Activated naive CD4-positive, alpha-beta T cell treated with anti-CD3 and anti-CD28 coated beads, Interleukin-2, amount 50 U/mL, for 72 hours (primary cell): ENCODE measurements at places on chromosomes 7 and 10. TPM values are rescaled to one million over a fixed set of nuclear protein-coding genes. Genes with fewer than 3 reads are reported as not detected.
A peak's percentile ranks its signal among the peaks of the same experiment; 100 is the strongest.

Gene CLCN1
- 0.16 TPM for total RNA-seq

DNA sequence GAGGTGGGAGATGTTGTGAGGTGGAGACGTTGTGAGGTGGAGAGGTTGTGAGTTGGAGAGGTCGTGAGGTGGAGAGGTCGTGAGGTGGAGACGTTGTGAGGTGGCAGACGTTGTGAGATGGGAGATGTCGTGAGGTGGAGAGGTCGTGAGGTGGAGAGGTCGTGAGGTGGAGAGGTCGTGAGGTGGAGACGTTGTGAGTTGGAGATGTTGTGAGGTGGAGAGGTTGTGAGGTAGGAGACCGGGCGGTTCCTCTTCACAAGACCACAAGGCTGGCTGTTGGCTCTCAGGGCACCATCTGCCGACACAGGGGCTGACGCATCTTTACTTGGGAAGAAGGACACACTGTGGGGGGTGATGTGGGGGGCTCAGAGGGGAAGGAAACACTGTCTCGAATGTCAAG, 34.7 kb upstream of the SHH start:
- DNase-seq: no peak

DNA sequence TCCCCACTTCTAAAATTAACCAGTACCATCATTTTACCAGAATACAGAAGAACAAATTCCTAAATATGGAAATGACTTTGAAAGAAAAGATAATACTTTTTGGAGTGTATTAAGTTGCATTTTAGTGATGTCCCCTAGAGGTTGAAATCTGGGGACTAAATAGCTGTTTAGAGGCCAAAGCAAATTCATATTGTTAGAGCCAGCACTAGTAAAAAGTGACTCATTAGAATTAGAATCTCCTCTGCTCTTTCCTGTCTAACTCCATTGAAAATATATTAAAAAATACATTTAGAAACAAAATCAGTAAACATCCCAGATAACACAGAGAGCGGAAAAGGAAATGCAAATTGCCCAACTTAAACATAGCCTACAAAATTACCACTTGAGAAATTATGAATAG, 1189.6 kb upstream of the C7orf33 start:
- DNase-seq: no peak

DNA sequence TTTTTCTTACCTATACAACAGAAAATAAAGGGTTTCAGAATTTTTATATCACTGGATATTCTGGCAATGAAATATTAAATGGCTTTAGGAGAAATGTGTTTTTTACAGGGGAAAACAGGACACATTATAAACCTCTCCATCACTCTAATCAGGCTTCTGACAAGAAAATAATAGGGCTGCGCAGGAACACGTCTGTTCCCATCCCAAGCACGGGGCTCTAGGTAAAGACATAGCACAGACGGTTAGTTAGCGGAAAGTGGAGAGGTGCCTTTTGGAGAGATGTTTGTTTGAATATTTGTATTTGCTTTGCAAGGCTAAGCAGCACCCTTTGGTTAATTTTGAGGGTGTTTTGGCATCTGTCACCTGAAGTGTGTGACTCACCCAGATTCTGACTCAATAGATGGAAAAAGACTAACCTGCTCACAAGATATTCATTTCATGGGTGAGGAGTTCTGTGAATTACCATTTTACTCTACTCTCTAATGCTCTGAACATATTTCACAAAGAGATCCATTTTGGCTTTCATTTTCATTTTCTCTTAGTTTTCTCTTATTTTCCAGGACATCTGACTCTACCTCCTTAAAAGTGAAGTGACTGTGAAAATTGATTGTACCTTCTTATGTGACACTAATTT, 174.5 kb upstream of the AKR1E2 start:
- DNase-seq: peak; percentile 28

DNA sequence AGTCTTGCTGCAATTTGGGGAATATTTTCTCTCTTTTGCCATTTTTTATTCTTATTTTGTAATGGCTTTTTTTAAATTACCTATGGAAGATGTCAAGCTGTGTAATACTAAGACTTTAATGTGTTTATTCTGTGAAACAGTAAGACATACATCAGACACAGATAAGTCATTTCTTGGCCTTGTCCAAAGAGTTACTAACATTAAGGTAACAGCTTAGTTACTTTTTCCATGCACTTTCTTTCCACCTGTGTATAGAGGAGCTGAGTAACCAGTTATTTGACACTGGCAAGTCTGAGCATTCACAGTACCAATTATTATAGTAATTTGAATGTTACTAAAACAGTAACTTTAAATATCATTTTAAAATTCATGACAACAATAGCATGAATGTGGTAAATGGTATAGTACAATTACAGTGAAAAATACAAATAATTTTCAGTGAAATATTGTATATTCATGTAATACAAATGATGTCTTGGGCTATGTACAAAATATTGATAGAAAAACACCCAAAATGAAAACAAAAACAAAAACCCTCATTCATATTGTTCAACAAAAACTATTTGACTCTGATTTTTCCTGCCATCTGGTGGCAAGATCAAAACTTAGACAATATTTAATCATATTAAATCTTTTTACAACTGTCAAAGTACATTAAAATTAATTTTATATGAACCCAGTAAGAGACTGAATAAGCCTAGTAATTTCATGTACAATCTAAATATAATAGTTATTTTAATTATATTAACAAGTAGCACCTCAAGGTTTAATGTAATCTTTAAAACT, 259.8 kb upstream of the SEMA3A start:
- no peak for DNase-seq

Gene PITX3
- total RNA-seq: not detected
